Naive B cell (primary cell): ENCODE measurements at places on chromosomes 6 and 20. TPM values are rescaled to one million over a fixed set of nuclear protein-coding genes. Genes with fewer than 3 reads are reported as not detected.

DNA sequence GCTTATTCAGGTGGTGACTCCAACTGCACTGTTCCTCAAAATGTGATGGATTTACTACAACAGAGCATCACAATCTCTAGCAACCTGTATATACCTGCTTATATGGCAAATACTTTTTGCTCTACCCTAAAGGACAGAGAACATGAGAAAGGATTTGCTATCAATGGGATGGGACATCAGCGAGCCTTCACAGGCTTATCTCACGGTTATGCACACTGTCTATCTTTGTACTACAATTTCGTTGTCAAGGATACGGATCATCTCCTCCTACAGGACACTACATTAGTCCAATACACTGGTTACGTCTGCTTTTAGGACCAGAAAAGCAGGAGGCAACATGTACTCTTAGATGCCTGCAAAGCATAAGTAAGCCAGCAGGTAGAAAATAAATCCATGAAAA lies 34.2 kb downstream of the STX7 start:
- DNase-seq: no peak

GRCh38 chr6:147207351-147207750 lies 3.1 kb downstream of the STXBP5 start:
- no peak for DNase-seq

GRCh38 chr6:81450180-81450579 lies 302.3 kb downstream of the TENT5A start:
- no peak for DNase-seq

GRCh38 chr20:19692100-19692499 lies 66.0 kb upstream of the RIN2 start:
- no peak for DNase-seq

GRCh38 chr6:112307707-112308106 lies 39.4 kb upstream of the RFPL4B start:
- peak; percentile 42 for DNase-seq

DNA sequence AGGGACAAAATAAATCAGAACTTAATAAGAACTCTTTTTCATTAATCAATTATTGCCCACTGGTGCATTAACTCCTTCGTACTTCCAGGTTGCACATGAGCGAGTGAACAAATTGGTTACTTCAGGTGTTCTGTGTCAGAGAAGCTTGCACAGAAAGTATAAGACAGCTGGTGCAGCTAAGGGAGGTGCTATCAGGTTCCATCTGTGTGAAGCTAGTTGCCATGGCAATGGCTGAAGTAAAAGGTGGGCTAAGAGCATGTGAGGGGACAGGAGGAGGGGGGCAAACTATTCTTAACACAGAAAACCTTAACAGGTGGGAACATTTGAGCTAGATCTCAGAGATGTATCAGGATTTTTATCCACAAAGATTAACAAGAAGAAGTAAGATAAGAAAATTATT lies 81.6 kb downstream of the MANEA start:
- DNase-seq: no peak

The PCK1 gene
- polyA plus RNA-seq: not detected

DNA sequence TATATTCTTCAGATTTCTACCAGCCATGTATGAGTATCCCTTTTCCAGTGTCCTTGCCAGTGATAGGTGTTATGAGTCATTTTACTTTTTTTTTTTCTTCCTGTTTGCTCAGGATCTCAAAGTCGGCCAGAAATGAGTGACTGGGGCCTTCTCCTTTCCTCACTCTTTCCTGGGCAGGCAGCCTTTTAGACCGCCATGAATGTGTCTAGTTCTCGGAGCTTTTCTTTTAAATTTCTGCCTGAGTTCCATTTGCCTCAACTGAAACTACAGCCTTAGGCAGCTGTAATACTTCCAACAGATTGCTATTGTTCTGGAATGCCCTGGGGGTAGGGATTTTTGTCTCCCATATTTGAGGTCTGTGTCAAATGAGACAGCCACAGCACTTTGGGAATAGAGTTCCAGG lies 83.7 kb downstream of the STXBP5 start:
- no peak for DNase-seq

The ZNF165 gene
- 6.7 TPM for polyA plus RNA-seq

DNA sequence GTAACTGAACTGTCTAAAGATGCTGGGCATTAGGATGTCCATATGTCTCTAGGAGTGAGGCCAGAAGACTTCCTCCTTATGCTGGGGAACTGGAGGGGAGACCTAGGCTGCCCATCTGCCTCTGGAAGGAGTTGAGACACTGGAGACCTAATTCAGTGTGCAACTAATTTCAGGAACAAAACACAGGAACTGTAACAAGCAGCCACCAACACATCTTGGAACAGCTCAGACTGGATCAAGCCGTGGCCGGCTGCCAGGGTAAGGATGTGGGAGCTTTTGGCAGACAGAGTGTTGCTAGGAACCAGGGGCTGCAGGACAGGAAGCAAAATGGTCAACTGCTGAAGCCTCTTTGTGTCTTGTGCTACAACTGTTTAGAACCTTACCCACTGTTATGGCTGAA lies 16.4 kb upstream of the MAS1 start:
- no peak for DNase-seq

The BFSP1 gene
- polyA plus RNA-seq: not detected

- DNase-seq: no peak
These were observed 101.4 kb upstream of the FAM184A start for GRCh38 chr6:119179842-119180241.

DNA sequence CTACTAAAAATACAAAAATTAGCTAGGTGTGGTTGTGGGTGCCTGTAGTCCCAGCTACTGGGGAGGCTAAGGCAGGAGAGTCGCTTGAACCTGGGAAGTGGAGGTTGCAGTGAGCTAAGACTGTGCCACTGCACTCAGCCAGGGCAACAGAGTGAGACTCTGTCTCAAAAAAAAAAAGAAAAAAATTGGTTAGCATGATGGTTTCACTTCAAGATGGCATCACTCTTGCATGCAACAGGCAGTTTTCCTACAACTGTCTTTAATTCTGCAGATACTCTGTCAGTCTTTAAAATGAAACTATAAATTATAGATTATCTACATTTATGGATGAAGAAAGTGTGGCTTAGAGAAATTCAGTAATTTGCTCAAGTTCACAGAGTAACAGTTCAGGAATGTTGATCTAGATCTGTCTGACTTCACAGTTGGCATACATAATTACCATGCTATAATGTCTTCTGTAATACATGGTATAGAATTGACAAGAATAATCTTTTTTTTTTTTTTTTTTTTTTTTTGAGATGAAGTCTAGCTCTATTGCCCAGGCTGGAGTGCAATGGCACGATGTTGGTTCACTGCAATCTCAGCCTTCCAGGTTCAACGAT lies 27.0 kb downstream of the ITCH start:
- DNase-seq: no peak

The PRSS35 gene
- polyA plus RNA-seq: not detected

- DNase-seq: peak; percentile 44
These were observed 54.5 kb downstream of the STMND1 start for GRCh38 chr6:17156112-17156921.

The FOXF2 gene
- polyA plus RNA-seq: not detected

- DNase-seq: no peak
These were observed 53.2 kb downstream of the PTPN1 start for GRCh38 chr20:50563133-50563944.
